Activated CD8-positive, alpha-beta memory T cell treated with anti-CD3 and anti-CD28 coated beads, Interleukin-2, amount 50 U/mL, for 4 hours (primary cell): ENCODE measurements at places on chromosomes 7 and 10.

GRCh38 chr10:133438711-133439273, 14.4 kb upstream of the SPRN start:
- DNase-seq = no peak

GRCh38 chr10:83076443-83076842, 1062.9 kb upstream of the GHITM start:
- no peak for DNase-seq

GRCh38 chr7:77313876-77314480, 102.2 kb downstream of the GSAP start:
- no peak for DNase-seq

- no peak for DNase-seq
Observed at GRCh38 chr7:87505122-87505521, 29.6 kb upstream of the ABCB4 start.

DNA sequence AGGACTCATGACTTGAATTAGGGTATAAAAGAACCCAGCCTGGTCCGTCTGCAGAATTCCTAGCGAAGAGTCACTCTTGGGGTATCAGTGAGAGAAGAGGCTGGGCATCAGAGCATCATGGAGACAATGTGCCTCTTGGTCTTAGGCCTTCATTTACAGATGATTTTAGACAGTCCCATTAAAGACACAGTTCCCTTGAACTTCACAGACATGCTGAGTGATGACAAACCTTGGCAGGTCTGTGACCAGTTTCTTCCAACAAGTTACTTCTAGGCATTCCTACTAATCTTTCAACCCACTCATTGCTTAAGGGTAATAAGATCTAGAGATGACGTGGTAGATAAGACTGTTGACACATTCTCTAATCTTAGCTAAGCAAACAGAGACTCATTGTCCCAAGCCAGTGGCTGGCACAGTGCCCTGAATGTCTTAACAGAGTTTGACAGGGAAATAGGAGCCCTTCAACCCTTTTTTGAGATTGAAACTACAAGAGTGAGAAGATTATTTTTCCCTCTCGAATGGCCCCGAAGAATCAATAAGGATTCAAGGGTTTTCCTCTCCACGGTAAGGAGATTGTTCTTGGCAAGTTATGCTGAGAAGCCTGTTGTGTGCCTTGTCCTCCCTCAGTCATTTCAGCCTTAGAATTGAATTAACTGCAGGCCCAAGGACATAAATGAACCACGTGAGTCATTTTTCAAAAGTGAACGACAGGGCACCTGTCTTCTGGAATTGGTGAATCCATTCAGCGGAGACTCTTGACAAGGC, 281.1 kb downstream of the CCDC3 start:
- no peak for DNase-seq

DNA sequence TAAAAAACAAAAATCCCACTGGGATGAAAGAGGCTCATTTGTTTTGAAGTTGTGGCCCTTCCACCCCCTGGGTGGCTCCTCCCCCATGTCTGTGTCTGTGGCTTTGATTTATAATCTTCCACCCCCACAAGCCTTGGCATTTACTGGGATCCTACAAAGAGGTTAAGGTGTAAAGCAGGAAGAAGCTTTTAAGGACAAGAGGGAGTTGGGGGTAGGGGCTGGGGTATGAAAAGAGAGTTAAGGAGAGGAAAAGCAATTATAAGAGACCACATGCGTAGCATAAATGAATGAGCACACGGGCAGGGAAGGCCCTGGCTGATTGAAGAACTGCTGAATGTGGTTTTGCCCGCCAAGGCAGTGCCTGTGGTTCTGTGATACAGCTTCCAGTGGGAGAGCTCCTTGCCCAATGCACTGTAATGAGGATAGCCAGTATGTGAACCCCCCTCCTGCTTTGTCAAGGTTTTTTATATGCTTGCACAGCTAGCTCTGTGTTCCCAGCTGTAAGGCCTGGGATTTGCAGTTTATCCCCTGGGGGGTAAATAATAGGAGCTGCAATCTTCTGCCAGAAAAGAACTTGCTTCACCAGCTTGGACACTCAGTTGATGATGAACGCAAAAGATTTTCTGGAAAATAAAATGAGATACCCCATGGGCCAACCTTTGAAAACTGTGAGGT, 34.7 kb upstream of the KMT2E start:
- no peak for DNase-seq

DNA sequence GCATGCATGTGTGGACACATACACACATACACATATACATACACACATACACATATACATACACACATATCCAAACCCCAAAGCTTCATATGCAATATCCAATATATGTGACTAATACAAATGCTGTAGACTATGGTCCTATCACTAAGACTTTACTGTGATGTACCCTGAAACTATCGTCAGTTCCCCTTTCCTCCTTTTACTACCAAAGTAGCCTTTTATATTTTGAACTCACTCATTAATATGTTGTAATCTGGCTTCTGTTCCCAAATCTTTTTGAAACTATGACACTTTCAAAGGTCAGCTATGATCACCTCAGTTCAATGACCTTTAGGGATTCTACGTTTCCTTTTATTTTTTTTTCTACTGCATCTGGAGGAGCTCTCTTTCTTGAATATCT, 64.8 kb upstream of the TFEC start:
- DNase-seq = no peak

DNA sequence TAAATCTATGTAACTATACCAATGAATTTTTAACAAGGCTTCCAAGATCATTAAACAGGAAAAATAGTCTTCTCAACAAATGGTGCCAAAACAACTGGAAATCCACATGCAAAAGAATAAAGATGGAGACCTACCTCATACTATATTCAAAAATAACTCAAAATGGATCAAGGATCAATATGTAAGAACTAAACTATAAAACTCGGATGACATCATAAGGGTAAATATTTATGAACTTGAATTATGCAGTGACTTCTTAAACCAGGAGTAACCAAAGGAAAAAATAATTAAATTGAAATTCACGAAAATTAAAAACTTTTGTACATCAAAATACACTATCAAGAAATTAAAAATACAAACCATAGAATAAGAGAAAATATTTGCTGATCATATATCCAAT, 728.7 kb upstream of the GHITM start:
- no peak for DNase-seq

DNA sequence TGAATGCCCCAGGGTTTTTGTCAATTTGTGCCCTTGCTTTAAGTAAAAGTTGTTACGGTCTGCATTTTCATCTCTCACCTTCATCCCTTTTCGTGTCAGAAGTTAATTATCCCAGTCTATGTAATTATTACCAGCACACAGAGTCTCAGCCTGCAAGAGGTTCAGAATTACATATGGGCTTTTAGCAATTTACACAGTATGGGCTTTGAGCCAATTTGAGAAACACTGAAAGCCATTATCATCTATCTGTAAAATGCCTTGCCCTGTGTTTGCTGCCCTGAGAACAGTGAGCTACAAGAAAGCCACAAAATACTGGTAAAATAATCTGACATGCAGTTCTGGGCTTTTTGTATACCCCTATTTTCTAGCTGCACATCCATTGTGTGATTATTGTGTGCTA, 125.6 kb upstream of the STEAP4 start:
- no peak for DNase-seq

DNA sequence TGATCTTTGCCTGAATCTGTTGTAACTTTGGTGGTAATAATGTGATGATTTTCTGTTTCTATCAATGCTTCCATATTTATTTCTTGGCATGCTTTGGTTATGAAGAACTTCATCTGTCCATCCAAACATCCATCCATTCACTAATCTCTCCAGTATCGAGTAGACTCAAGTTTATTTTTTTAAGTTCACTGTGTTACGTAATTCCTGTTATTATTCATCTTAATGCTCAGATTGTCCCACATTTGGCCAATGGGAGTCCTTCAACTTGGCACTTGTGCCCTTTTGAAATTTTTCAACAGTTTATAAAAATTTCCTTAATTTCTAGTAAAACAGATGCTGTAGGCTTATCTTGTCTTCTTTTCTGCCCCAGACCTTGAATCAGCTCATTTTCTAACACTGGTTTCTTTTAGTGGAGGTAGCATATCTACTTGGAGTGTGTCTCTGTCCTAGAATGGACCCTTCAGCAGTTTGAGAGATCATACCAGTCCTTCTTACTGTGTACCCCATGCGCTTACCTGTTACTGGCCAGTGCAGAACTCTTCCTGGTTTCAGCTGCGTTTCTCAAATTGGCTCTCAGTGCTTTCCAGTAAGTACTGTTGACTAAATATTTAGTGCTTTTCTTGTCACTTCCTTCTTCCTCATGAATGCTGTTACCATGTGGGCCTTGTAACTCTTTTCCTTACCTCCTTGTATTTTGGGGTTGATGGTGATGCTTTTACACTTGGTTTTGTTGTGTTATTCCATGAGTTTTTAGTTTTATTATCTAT, 100.8 kb downstream of the MLLT10 start:
- DNase-seq = no peak

GRCh38 chr7:74625446-74625845, 32.1 kb upstream of the GTF2I start:
- no peak for DNase-seq

DNA sequence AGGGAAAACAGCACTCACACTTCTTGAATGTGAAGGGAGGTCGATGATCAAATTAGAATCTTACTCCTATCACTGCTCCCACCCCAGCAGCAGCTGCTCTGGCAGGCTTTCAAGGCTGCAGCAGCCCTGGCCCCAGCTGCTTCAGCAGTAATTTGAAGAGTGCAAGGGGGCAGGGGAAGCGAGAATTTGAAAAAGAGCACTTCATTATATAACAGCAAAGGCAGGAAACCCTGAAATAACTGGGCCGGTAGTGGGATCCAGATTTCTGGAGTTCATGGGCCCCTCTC, 44.9 kb downstream of the MYPN start:
- no peak for DNase-seq

- no peak for DNase-seq
Observed at GRCh38 chr10:124073978-124074377, 19.4 kb downstream of the CHST15 start.

DNA sequence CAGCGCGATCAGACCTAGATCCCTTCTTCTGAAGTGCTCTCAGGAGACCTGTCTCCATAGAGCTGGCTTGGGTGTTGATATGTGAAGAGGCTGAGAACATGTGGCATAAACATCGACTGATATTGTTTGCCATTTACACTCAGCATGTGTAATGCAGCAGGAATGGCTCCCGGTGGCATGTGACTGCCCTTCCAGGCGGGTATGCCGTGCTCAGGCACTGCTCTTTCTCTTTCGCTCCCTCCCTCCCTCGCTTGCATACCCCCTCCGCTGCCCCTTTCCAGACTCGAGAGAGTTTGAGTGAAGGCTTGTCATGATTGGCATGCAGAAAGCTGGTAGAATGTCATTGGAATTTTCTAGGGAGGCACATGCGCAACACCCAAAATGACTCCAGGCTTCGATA, 107.3 kb upstream of the PDCD4 start:
- DNase-seq = no peak

DNA sequence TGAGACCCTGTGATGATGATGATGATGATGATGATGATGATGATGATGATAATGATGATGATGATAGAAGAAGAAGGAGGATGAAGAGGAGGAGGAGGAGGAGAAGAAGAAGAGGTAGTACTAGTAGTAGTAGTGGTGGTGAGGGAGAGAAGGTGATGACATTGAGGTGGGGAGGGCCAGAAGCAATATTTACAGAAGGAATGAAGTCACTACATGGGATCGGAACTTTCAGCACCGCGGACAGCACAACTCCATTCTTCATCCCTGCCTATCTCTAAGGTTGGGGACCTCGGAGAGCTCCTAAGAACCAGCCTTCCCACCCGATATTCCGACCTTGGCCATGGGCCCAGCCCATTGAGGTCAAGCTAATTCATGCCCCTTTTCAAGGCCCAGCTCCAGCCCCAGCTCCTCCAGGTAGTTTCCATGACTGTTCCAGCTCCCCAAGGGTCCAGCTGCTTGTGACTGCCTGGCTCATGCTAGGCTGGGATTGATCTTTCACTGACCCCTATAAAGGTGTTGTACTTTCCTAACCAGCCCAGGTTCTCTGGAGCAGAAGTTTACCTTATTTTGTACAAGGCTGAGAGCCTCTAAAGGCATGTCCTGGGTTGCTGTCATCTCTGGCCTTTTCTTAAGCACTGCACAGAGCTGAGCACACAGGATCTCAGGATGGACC, 10.3 kb downstream of the CRHR2 start:
- no peak for DNase-seq

GRCh38 chr7:18511351-18512140, 16.0 kb downstream of the HDAC9 start:
- no peak for DNase-seq

DNA sequence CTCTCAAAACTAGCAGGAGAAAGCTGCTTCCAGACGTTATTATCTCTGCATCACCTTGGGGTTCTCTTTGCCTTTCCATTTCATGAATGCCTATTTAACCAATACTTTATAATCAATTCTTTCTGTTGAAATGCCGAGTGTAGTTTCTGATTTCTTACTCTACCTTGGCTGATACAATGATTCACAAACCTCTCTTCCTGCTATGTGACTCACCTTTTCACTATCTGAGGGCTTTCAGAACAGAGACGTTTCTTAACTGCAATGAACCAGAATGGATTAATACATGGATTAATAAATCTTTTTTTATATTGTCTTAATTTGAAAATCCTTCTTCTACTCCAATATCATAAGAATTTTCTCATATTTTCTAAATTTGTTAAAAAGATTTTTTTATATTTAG, 46.4 kb upstream of the ZNF746 start:
- no peak for DNase-seq

- DNase-seq = no peak
Observed at GRCh38 chr10:62842983-62843382, 26.8 kb upstream of the EGR2 start.

DNA sequence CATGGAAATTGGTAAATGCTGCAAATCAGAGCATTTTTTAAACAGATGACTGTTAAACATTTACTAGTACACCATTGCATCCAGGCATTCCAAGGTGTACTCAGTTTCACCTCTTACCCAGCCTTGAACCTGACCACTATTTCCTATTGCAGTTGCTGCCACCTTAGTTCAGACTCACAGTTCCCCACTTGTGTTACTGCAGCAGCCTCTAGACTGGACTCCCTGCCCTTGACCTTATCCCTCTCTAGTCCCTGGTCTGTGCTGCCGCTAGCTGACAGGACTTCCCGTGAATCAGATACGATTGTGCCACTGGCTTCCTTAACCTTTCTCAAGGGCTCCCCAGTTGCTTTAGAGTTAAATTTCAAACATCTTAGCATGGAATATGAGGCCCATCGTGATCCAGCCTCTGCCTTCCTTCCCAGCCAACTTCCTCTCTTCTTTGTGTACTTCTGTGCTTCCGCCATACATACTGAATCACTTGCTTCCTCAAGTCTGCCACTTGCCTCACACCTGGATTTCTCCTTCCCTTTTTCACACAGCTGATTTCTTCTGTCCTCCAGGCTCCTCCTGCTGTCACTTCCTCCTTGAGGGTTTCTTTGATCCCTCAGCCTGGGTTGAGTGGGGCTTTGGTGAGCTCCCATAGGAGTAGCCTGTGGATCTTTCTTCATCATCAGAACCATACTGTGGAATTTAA, 118.7 kb upstream of the GJD4 start:
- no peak for DNase-seq
